HFFc6 (cell line): ENCODE measurements at places on chromosomes 4 and X. TPM values are rescaled to one million over a fixed set of nuclear protein-coding genes. Genes with fewer than 3 reads are reported as not detected.

GRCh38 chrX:132059973-132060540, 37.0 kb downstream of the STK26 start:
- H3K4me3 ChIP-seq, result no peak overlapping the region
- no peaks in the 10 kb centered on the region for H3K36me3 ChIP-seq
- no peak for DNase-seq
- H3K27ac ChIP-seq, result no peak overlapping the region

DNA sequence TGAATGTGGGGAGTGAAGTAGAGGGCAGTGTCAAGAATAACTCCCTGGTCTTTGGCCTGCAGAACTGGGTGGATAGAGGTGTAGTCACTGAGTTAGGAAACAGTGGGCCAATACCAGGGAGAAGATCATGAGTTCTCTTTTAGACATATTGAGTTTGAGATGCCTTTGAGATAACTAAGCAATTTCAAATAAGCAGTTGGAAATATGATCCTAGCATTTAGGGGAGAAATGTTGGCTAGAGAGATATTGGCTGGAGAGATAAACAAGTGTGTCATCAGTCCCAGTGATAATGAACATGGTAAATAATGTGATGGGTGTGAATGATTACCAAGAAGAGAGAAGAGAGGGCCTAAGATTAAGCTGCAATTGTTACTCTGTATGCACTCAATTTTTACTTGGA, 95.3 kb upstream of the HPRT1 start:
- no peaks in the 10 kb centered on the region for H3K36me3 ChIP-seq
- no peaks in the 10 kb centered on the region; the same call in 1 of the 2 replicates for H3K27me3 ChIP-seq
- peaks cover 17% of the 10 kb centered on the region for H3K4me1 ChIP-seq
- no peak for DNase-seq

DNA sequence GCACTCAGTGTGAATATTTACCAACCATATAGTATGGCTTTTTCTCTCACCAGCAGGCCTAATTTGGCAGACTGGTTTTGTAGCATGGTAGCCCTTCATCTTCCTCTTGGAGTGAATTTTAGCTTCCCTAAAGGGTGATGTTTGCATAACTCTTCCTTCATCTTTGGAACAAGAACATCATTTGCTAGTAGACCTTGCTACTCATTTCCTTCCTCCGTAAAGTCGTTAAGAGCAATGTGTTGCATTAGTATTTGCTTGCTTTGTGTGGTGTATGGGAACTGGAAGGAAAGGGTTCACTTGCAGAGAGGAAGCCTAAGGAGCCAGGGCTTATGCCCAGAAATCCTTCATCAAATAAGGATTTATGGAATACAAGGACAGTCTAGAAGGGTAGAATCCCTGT, 50.2 kb upstream of the PGRMC2 start:
- H3K27me3 ChIP-seq, result no peaks in the 10 kb centered on the region
- no peak for DNase-seq
- peaks cover 15% of the 10 kb centered on the region for H3K36me3 ChIP-seq
- peaks cover 64% of the 10 kb centered on the region for H3K4me1 ChIP-seq
- H3K27ac ChIP-seq, result no peak overlapping the region; the same call in 1 of the 2 replicates

- no peaks in the 10 kb centered on the region for H3K36me3 ChIP-seq
- H3K27me3 ChIP-seq, result peaks cover 2% of the 10 kb centered on the region; the same call in 1 of the 2 replicates
- no peak overlapping the region for H3K4me3 ChIP-seq
- no peak for DNase-seq
Observed at GRCh38 chrX:9958183-9958582, 9.0 kb upstream of the CLDN34 start.

Gene GPRIN3
- total RNA-seq, result 0.03 to 0.28 TPM (median 0.16 TPM) in 3 replicates

- peaks cover 36% of the 10 kb centered on the region for H3K36me3 ChIP-seq
- H3K27ac ChIP-seq, result no peak overlapping the region
- peaks cover 2% of the 10 kb centered on the region; the same call in 1 of the 2 replicates for H3K27me3 ChIP-seq
- peaks cover 32% of the 10 kb centered on the region for H3K4me1 ChIP-seq
- DNase-seq, result no peak
- no peak overlapping the region for H3K4me3 ChIP-seq
Observed at GRCh38 chr4:145776208-145776607, 96.3 kb downstream of the C4orf51 start.

GRCh38 chr4:128394778-128395177, 107.2 kb upstream of the PGRMC2 start:
- H3K27ac ChIP-seq, result no peak overlapping the region
- H3K4me3 ChIP-seq, result no peak overlapping the region
- no peaks in the 10 kb centered on the region for H3K27me3 ChIP-seq
- no peak for DNase-seq
- H3K36me3 ChIP-seq, result no peaks in the 10 kb centered on the region
- peaks cover 29% of the 10 kb centered on the region for H3K4me1 ChIP-seq

DNA sequence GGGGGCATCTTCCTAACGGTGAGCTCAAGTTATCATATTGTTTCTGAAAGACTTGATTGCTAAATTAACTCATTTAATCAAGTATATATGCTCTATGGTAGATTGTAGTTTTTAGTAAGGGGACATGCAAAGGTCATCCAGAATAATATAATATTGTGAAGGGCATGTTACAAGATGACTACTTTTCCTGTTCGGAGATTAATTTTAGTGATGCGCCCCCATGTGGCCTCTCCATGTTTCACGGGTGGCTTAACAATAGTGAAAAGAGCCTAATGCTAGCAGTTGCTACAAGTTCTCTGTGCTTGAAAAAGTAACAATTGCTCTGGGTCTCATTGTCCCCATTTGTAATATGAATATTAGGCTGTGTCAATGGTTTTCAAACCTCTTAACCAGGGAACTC, 12.2 kb downstream of the SMPX start:
- no peaks in the 10 kb centered on the region for H3K4me1 ChIP-seq
- H3K27me3 ChIP-seq, result peaks cover 16% of the 10 kb centered on the region
- H3K36me3 ChIP-seq, result no peaks in the 10 kb centered on the region
- H3K4me3 ChIP-seq, result no peak overlapping the region

Gene SOWAHD
- total RNA-seq, result 0.16 and 0.26 TPM in 2 replicates

- no peak overlapping the region for H3K4me3 ChIP-seq
- no peaks in the 10 kb centered on the region for H3K36me3 ChIP-seq
- no peak for DNase-seq
- H3K4me1 ChIP-seq, result peaks cover 13% of the 10 kb centered on the region; the same call in 1 of the 2 replicates
- H3K27ac ChIP-seq, result no peak overlapping the region
Observed at GRCh38 chr4:38330936-38331335, 333.1 kb upstream of the KLF3 start.

Gene TRIM61
- 0.12 to 0.17 TPM in 2 of 3 replicates, not detected in the other for total RNA-seq

DNA sequence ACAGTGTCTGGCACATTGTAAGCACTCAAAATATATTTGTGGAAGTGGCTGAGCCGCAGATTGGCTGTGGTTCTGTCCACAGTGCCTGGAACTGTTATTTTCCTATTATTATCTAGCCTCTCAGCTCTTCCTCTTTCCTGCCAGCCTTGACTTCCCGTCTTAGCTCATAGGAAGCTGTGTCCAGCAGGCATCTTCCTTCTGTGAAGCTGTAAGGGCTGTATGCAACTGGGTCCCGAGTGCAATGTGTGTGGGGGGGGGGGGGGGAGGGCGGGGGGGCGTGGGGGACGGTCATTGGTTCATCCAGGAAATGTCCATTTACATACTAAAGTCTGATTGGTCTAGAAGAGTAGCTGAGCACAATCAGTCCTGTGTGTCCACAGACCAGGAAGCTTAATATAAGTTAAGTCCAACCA, 210.7 kb downstream of the PDGFRA start:
- DNase-seq, result peak; percentile 17
- no peaks in the 10 kb centered on the region for H3K4me1 ChIP-seq
- H3K36me3 ChIP-seq, result no peaks in the 10 kb centered on the region
- no peak overlapping the region for H3K4me3 ChIP-seq
- H3K27ac ChIP-seq, result no peak overlapping the region
- H3K27me3 ChIP-seq, result peaks cover 8% of the 10 kb centered on the region

Gene IL21
- total RNA-seq, result not detected in 3 replicates

GRCh38 chrX:7925867-7926472, 1.2 kb downstream of the PNPLA4 start:
- peak; percentile 43 for DNase-seq
- no peak overlapping the region; the same call in 1 of the 2 replicates for H3K4me3 ChIP-seq
- H3K36me3 ChIP-seq, result no peaks in the 10 kb centered on the region
- no peaks in the 10 kb centered on the region; the same call in 1 of the 2 replicates for H3K27me3 ChIP-seq
- no peak overlapping the region for H3K27ac ChIP-seq
- H3K4me1 ChIP-seq, result no peaks in the 10 kb centered on the region; the same call in 1 of the 2 replicates

Gene GAGE1
- not detected in 2 replicates for total RNA-seq

DNA sequence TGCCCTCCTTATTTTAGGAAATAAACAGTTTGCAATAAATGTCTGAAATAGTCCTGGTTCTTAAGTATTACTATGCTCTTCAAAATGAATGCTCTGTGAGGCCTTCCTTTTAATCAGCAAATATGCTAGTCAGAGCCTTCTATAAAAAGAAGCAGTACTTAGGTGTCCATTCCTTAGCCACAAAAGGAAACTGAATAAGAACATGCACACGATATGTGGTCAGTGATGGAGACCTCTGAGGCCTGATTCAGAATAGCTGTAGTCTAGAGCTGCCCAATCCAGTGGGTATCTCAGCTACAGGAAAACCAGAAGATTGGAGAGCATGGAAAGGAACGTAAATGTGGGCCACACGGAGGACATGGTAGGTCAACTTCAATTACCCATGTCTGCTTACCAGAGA, 141.8 kb downstream of the RASL11B start:
- H3K27ac ChIP-seq, result peak overlapping the region; percentile 39; the same call in 1 of the 2 replicates
- peaks cover 31% of the 10 kb centered on the region for H3K4me1 ChIP-seq
- H3K27me3 ChIP-seq, result no peaks in the 10 kb centered on the region; the same call in 1 of the 2 replicates

DNA sequence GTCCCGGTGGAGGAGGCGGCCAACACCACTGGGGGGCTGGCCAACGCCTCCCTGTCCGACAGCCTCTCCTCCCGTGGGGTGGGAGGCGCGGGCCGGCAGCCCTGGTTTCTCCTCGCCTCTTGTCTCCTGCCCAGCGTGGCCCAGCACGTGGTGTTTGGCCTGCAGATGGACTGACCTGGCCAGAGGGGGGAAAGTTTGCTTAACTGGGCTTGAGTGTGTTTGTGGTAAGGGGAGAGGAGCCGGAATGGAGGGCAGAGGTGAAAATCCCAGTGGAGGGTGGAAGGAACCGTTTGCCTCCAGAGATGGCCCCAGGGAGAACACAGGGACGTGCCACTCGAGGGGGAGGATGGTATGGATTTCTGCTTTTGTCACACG, 27.6 kb downstream of the NYX start:
- no peak overlapping the region for H3K27ac ChIP-seq
- H3K36me3 ChIP-seq, result no peaks in the 10 kb centered on the region
- no peak overlapping the region for H3K4me3 ChIP-seq
- H3K4me1 ChIP-seq, result no peaks in the 10 kb centered on the region
- peaks cover 1% of the 10 kb centered on the region; the same call in 1 of the 2 replicates for H3K27me3 ChIP-seq

Gene PDZD4
- total RNA-seq, result not detected in 2 replicates

GRCh38 chr4:140738139-140738538, 18.0 kb downstream of the TBC1D9 start:
- DNase-seq, result no peak
- H3K4me3 ChIP-seq, result no peak overlapping the region
- no peak overlapping the region for H3K27ac ChIP-seq
- H3K27me3 ChIP-seq, result no peaks in the 10 kb centered on the region
- peaks cover 58% of the 10 kb centered on the region for H3K4me1 ChIP-seq

Gene SASH3
- total RNA-seq, result not detected in 3 replicates

Gene SUV39H1
- total RNA-seq, result 7.7 to 12.0 TPM (median 11.8 TPM) in 3 replicates

Gene CT45A10
- not detected in 3 replicates for total RNA-seq

DNA sequence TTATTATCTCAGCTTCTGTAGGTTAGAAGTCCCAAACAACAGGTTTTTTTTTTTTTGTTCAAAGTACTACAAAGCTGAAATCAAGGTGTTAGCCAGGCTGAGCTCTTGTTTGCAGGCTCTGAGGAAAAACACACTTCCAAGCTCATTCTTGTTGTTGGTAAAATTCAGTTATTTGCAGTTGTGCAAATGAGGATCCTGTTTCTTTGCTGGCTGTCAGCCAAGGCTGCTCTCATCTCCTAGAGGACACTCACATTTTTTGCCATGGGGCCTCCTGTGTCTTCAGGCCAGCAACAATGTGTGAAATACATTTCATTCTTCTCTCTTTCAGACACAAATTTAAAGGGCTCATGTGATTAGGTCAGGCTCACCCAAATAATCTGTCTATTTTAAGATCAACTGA, 60.3 kb upstream of the HSD17B10 start:
- H3K4me1 ChIP-seq, result no peaks in the 10 kb centered on the region
- H3K27me3 ChIP-seq, result peaks cover 21% of the 10 kb centered on the region
- H3K36me3 ChIP-seq, result no peaks in the 10 kb centered on the region
- no peak for DNase-seq

Gene USP17L11
- not detected in 3 replicates for total RNA-seq

GRCh38 chr4:106364282-106364681, 4.3 kb downstream of the GIMD1 start:
- H3K27ac ChIP-seq, result peak overlapping the region; percentile 54
- no peaks in the 10 kb centered on the region for H3K36me3 ChIP-seq
- peaks cover 66% of the 10 kb centered on the region for H3K4me1 ChIP-seq
- H3K4me3 ChIP-seq, result no peak overlapping the region

DNA sequence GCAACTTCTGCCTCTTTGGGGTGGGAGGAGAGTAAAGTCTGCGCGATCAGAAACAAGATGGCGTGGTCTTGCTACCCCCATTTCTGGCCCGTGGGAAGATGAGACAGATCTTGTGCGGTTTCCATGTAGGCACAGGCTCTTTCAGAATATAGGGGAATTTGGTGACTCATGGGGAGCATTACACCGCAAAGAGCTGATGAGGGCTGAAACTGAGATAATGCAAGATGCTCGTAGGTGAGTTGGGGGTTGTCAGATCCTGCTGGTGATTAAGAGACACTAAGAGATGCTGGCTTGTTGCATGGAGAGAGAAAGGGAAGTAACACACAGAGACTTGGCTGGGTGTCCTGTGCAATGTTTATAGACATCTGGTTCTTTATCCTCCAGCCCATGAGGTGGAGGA, 1.5 kb downstream of the EVC start:
- peak overlapping the region; percentile 94 for H3K4me3 ChIP-seq
- peak; percentile 85 for DNase-seq
- peaks cover 63% of the 10 kb centered on the region for H3K4me1 ChIP-seq
- H3K27me3 ChIP-seq, result peaks cover 3% of the 10 kb centered on the region

GRCh38 chr4:153573881-153574802, 108.0 kb downstream of the TMEM131L start:
- no peak overlapping the region for H3K27ac ChIP-seq
- no peaks in the 10 kb centered on the region for H3K27me3 ChIP-seq
- H3K36me3 ChIP-seq, result peaks cover 4% of the 10 kb centered on the region; the same call in 1 of the 2 replicates
- peak; percentile 72 for DNase-seq

GRCh38 chr4:171582961-171583581, 230.1 kb upstream of the GALNTL6 start:
- no peak overlapping the region for H3K4me3 ChIP-seq
- H3K36me3 ChIP-seq, result no peaks in the 10 kb centered on the region
- peaks cover 2% of the 10 kb centered on the region; the same call in 1 of the 2 replicates for H3K27me3 ChIP-seq

Gene GAB3
- total RNA-seq, result 0.11 to 0.23 TPM (median 0.22 TPM) in 3 replicates

DNA sequence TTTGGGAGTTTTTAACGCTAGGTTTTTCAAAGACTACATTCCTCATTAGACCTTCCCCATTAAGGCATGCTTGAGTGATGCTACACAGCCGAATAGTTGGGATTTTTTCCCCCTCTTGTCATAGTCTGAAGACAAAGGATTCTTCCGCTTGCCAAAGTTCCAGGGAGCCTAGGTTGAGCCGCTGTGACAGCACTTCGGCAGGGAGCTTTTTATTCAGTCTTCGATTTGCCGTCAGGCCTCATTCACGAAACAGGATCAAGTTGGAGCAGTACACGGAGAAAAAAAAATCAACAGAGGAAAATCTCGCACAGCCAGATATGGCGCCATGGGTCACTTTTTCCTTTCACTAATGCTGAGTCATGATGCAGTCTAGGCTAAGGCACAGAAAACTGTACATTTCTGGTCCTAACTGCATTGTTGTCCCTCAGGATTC, 24.3 kb downstream of the SHROOM3 start:
- H3K36me3 ChIP-seq, result peaks cover 9% of the 10 kb centered on the region
- DNase-seq, result peak; percentile 17
- no peak overlapping the region for H3K4me3 ChIP-seq
- peaks cover 9% of the 10 kb centered on the region for H3K27me3 ChIP-seq
- peak overlapping the region; percentile 32 for H3K27ac ChIP-seq
